ENCODE measurements at places on chromosomes 3 and 15.

GRCh38 chr3:151350656-151351055, 21.3 kb upstream of the P2RY13 start:
- DNase-seq: no peak

- DNase-seq: no peak
These were observed 44.9 kb upstream of the TMC3 start for GRCh38 chr15:81418891-81419290.

DNA sequence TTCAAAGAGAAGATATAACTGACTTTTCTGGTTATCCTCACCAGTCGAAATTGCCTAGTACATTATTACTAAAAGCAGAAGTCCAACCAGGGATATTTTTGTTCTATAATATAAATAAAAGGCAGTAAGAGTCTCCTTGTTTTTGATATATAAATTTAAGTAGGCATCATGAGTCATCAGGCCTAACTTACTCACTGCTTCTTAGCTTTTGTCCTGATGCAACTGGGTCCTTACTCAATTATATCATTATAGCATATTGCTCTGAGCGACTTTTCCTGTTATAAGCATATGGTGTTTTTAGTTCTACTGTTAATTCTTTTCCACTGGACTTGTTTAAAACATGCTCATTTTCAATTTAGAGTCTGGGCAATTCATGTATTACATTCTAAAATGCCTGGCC, 910.1 kb downstream of the MCTP2 start:
- no peak for DNase-seq

DNA sequence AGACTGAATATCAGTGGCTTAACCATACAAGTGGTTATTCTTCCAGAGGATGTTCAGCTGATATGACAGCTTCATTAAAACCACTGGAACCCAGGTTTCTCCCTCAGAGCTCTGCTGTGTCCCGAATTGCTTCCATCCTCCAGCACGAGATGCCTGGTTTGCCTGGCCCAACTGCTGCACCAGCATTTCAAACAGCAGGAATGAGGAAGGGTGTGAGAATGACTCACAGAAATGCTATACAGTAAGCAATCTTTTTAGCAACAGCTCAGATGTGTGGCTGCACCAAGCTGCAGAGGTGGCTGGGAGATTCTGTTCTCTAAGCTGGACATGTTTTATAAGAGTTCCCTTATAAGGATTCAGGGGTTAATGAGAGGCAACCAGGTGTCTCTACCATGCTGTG, 271.0 kb downstream of the GABRG3 start:
- DNase-seq: no peak

DNA sequence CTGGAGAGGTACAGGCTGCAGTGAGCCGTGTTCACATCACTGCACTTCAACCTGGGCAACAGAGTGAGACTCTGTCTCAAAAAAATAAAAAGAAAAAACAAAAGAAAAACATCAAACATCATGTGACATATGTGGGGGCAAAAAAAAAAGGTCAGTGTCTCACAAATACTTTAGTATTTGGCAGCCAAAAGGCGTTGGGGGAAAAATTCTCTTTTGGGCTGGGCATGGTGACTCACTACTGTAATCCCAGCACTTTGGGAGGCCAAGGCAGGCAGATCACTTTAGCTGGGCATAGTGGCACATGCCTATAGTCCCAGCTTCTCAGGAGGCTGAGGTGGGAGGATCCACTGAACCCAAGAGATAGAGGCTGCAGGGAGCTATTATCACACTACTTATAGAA, 47.6 kb downstream of the TMCC1 start:
- DNase-seq: no peak

- DNase-seq: no peak
These were observed 56.7 kb downstream of the LHFPL4 start for GRCh38 chr3:9496893-9497292.

DNA sequence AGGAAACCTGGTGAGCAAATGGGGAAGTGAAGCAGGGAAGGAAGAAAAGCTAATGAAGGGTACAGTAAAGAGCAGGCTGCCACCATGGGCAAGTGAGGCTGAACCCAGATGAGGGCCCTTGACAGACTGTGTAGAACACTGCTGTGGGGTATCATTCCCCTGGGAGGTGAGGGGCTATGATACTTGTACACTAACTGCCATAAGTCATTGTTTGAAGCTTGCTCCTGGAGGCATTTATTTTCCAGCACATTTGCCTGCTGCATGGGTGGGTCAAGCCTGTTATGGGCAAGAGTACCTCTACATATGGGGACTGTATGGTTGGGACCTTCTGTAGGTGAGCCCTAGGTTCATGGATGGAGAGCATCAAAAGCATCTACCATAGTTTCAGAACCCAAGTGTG, 57.4 kb downstream of the POMGNT2 start:
- no peak for DNase-seq

DNA sequence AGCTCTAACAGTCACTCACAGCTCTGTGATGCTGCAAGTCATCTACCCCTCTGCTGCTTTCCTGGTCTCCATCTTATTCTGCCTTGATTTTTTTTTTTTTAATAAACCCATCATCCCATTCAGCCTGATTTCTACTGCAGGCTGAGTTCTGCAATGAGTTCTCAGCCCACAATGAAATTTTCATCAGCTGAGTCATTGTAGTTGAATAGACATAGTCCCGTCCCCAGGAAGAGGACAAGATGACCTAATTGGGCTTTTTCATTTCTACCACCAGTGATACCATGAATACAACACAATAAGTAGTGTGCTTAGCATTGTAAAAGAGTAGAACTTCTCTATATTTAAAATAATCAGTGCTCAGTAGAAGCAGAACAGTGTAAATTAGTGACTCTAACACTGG, 59.3 kb downstream of the C3orf85 start:
- no peak for DNase-seq

DNA sequence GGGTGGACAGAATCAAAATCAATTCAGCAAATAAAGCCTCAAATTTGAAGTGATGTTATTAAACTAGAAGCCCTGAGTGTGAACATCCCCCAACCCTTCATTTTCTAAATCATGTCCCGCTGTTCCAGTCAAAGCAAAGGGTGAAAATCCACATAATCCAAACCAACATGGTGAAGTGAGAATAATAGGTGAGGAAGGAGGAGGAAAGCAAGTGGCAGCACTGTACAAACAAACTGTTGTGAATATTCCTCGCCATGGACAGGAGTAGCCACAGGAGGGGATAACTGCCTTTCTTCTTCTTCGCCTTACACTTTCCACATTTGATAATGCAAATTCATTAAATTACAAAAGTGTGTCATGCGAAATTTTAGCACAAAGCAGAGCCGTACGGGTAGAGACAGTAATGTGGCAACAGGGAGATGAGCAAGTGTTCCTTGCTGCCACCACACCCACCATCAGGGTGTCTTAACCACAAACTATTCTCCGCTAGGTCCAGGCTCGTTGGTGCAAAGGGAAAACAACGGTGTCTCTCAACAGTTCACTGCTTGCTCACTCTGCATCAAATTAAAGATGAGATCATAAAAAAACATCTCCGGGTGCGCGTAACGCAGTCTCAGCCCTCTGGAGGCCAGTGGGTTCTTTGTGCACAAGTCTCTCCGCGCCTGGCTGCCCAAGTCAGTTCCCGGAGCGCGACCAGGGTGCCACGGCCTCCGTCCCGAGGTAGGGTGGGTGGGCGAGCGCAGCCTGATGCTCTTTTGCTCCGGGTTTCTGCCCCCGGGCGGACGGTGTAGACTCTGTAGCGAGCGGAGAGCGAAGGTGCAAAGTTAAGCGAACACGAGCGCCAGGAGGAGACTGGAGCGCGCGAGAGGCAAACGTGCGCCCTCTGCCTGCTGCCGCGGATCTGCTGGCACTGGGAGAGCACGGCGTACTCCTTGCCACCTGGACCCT, 6.7 kb downstream of the EPHA3 start:
- no peak for DNase-seq

GRCh38 chr3:52440671-52441070, 4.2 kb downstream of the SEMA3G start:
- DNase-seq: no peak

DNA sequence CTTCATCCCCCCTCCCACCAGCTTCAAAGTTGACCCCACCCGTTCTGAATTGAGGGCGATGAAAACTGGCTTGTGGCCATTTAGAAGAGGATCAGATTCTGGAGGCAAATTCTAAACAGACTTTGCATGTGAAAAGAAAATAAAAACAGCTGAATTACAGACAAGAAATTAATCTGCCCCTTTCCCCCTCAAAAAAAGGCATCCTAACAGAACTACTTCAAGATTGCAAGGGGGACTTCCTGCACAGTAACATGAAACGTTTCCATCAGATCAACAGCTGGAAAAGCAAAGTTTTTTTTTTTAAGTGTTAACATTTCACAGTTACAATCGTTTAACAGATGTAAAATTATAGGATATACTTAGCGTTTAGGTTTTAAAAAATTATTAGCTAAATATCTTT, 229.3 kb downstream of the RORA start:
- no peak for DNase-seq

DNA sequence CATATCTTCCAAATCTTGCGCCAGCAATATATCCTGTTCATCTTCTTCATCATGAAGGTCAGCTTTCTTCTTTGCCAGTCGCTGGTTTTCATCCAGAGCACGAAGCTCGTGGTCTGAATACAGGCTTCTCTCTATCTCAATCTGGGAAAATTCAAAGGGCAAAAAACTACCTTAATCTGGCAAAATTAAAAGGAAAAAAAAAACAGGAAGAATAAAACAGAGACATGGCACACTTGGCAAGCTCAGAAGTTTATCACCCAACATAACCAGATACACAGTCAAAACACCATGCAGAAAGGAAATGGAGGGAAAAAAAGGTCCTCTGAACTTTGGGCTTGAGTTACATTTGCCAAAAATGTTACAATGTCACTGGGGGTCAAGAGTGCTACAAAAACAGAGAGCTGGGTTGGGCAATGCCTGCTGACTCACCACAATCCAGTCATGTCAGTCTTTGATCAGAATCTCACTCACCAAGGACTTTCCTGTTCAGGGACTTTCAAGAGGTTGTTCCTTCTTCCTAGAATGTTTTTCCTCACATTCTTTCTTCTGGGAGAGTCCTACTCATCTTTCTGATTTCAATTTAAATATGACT, 1.5 kb downstream of the MRPL46 start:
- DNase-seq: no peak

GRCh38 chr3:24475925-24476324, 18.7 kb downstream of the THRB start:
- no peak for DNase-seq

DNA sequence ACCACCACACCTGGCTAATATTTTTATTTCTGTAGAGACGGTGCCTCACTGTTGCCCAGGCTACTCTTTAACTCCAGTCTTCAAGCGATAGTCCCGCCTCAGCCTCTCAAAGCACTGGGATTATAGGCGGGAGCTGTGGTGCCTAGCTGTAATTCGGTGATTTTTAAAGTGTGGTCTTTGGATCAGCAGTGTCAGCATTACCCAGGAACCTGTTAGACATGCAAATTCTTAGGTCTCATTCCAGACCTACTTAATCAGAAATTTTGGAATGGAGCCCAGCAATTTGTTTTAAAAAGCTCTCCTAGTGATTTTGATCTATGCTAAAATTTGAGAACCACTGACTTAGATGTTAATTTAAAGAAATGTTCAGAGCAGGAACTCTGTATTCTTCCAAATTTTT, 51.9 kb downstream of the GOLM2 start:
- no peak for DNase-seq

- no peak for DNase-seq
These were observed 161.3 kb upstream of the LPP start for GRCh38 chr3:187992609-187993008.

DNA sequence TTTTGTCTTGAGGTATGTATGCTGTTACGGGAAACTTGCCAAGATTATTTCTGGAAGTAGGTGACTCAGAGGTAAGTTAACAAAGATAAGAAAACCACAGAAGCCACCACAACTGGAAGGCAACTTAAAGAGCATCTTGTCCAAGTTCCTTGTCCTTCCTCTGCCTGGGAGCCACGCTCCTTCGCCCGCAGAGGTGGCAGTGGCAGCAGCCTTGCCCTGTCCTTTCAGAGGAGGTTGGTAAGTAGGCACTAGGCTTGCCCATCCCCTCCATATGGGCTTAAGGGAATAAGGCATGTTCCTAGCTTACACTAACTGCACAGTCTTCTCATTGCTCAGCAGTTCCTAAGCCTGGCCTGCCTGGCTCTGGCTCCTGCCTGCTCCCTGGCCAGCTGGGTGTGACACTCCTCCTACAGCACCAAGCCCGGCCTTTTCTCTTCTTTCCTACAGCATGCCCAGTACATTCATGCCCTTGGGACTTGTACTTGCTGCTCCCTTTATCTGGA, 48.0 kb upstream of the RAB6B start:
- no peak for DNase-seq

GRCh38 chr3:156553705-156554356, 1.1 kb downstream of the SSR3 start:
- no peak for DNase-seq

GRCh38 chr3:170257145-170257544, 34.9 kb downstream of the PRKCI start:
- DNase-seq: no peak

- no peak for DNase-seq
These were observed 62.3 kb upstream of the ARHGEF3 start for GRCh38 chr3:56864090-56864489.

- DNase-seq: no peak
These were observed 378.0 kb downstream of the LSAMP start for GRCh38 chr3:116067326-116067725.

- DNase-seq: no peak
These were observed 304.3 kb downstream of the TLE3 start for GRCh38 chr15:69793431-69793780.

DNA sequence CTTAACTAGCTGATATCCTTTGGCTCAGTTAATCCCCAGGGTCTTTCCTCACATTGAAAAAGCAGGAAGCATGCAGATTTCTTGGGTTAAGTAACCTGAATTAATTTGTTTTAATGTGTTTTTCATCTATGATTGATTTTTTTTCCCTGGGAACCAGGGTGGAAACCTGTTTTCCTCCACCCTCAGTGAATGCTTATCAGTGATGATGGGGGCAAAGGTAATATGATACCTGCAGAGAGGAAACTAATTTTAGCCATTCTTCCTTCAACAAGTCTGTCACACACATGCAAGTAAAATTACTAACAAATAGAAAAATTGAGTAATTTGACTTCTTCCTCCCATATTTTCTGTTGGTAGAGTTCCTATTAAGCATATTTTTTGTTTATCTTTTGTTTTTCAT, 5.9 kb downstream of the CASR start:
- no peak for DNase-seq

DNA sequence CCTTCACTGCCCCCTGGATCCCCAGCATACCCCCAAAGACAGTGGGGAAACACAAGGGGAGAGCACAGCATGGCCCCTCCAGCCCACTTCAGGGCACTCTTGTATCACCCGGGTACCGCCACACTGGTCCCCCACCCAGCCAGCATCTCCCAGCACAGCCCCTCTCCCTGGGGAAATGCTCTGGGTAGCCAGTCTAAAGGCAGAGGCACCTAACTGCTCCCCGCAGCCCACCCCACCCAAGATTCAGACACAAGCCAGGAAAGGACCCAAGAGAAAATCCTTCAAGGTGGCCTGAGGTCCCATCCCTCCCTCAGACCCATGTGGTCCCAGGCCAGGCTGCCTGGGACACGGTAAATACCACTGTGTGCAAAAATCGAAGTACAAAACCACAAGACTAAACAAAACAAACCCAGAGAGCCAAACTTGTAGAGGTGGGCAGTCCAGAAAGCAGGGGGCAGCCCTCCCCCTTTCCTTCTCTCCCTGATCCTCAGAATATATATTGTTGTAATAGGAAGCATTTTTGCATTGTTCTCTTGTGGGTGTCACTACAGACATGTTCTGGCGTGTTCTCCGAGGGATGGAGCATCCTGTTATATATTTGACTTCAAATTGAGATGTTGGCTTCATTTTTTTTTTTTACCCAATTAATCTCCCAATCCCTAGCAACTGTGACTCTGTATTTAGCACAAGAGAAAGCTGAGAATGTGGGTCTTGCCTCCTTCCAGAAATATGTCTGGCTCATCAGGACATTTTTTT, 51.7 kb downstream of the GRIP2 start:
- no peak for DNase-seq

GRCh38 chr3:86793786-86794185, 197.2 kb downstream of the VGLL3 start:
- no peak for DNase-seq

Data from stimulated activated CD4-positive, alpha-beta T cell treated with anti-CD3 and anti-CD28 coated beads, Interleukin-15, amount 100 ng/mL, for 1 hour (primary cell).